HT-29 (cell line): ENCODE measurements at places on chromosomes 12 and 14. TPM values are rescaled to one million over a fixed set of nuclear protein-coding genes. Genes with fewer than 3 reads are reported as not detected.

DNA sequence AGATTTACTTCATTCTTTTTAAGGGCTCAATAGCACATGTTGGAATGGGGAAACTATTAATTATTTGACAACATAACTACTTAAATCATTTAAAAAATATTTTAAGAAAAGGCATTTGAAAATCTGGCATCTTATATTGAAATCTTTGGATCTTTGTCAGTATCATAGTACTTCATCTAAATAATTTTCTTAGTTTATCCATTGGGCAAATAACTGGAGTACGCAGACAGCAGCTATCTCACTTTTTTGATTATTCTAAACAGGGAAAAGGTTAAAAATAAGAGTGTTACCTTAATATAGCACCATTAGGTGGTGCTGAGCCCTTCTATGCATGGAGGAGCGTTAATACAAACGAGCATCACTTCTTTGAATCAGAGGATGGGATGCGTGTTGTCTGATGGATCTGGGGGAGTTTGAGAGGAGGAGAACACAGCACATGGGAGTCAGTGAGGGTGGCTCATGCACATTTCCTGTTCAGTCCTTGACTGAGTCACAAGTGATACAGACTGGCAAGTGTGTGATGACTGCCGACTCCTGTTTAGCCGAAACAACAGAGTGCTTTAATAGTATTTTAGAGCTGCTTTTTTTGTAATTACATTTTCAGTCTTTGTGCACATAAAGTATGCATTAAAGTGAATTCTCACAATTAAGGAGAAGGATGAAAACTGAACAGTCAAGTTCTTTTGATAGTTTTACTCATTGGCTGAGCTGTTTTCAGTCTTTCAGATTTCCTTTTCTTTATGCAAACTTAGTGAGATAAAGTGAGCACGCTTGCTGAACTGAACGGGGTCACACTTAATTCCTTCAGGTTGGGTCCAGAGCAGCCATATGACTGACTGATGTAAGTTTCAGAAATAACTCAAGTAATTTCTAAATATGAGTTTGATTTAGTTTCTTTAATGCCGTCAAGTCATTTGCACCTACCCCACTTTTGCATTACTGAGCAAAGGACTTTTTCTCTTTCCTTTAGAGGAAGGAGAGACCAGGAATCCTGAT, 92.7 kb downstream of the DIP2B start:
- no peak for DNase-seq

GRCh38 chr12:94762943-94763342, 112.6 kb upstream of the TMCC3 start:
- no peak for DNase-seq

- no peak for DNase-seq
These were observed 30.8 kb downstream of the DEGS2 start for GRCh38 chr14:100128688-100129087.

DNA sequence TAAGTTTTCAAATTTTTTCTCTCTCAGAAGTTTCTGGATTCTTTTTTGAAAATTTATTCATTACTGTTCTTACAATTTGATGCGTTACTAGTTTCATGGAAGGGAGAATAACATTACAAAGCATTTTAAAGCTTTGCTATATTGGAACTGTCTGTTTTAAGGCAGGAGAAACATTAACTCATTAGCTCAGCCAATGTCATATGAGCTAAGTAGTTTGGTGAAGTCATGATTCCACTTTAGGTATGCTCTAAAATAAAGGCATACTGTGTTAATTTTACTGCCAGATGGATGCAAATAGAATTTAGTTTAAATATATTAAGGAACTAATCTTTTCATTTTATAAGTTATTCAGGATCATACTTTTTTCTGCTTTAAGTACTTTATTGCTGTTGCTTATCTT, 46.0 kb downstream of the ARID2 start:
- no peak for DNase-seq

DNA sequence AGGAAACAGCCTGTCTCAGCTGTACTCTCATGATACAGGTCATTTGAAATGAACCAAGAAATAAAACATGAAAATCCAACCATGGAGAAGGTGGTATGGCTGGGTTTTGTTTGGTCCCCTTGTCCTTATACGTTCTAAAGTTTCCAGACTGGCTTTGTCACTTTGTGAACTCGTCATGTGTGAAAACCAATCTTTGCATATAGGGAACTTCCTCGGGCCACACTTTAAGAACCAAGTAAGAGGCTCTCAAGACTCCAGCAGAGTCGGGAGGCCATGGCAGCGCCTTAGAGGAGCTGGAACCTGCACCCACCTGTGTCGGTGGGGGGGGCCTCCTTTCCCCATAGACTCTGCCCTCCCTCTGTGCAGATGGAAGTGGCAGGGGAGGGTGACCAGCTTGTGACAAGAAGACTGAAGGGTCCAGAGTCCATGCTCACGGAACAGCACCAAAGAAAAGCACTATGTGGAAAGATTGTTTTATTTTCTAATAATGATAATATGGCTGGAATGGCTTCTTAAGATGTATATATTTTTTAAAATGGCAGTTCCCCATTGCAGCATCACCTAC, 125.3 kb downstream of the ESRRB start:
- DNase-seq: no peak

GRCh38 chr14:89095036-89095435, 270.6 kb downstream of the TTC8 start:
- no peak for DNase-seq

GRCh38 chr12:14769466-14769968, 33.8 kb downstream of the WBP11 start:
- DNase-seq: no peak

- DNase-seq: no peak
These were observed 29.8 kb downstream of the BRMS1L start for GRCh38 chr14:35855876-35856481.

GRCh38 chr14:104390941-104391901, 188.3 kb upstream of the C14orf180 start:
- DNase-seq: no peak

DNA sequence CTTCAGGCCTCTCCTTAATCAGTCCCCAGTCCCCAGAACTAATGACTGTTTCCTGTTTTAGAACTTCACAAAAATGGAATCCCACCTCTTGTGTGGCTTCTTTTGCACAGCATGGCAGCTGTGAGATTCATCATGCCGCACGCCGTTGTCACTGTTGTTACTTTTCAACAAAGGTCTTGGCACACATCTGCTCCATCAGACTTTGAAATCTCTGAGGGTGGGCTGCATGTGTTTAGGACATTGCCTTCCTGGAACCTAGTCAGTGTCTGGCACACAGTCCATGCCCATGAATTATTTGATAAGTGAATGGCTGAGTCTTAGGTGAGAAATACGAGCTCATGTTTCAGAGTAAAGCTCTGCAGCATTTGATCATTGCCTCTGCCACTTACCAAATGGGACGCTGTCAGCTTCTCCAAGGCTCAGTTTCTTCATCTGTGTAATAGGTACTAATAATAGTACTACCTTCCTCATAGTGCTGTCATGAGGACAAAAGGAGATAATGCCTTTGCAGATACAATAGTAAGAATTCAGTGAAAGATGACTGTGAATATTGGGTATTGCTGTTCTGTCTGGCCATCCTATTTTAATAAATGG, 90.4 kb downstream of the SRRM4 start:
- DNase-seq: no peak

ADCY6 gene
- 46.3 and 47.4 TPM in 2 replicates for total RNA-seq

ADGRD1 gene
- not detected in 2 replicates for total RNA-seq

PDE3A gene
- total RNA-seq: not detected in 2 replicates

FAM222A gene
- 4.8 and 5.1 TPM in 2 replicates for total RNA-seq

FGF6 gene
- not detected in 2 replicates for total RNA-seq
